CD8-positive, alpha-beta T cell (primary cell): ENCODE measurements at places on chromosomes 12 and 14.

DNA sequence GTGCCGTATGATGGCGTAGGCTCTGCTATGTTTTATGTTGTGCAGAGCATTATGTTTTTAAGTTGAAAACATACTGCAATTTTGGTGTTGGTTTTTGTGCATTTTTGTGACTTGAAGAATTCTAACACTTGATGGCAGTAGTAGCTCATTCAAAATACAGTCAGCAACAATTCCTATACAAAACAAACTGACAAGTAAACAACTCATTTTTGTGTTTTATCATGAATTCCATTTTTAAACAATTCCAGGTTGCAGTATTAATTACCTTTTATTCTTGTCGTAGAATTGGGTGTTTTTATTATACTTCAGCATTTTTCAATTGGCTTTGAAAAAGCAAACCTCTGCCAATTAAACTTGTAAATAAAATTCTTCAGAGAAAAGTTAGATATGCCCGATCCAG, 4.1 kb upstream of the CCER1 start:
- no peak for DNase-seq

DNA sequence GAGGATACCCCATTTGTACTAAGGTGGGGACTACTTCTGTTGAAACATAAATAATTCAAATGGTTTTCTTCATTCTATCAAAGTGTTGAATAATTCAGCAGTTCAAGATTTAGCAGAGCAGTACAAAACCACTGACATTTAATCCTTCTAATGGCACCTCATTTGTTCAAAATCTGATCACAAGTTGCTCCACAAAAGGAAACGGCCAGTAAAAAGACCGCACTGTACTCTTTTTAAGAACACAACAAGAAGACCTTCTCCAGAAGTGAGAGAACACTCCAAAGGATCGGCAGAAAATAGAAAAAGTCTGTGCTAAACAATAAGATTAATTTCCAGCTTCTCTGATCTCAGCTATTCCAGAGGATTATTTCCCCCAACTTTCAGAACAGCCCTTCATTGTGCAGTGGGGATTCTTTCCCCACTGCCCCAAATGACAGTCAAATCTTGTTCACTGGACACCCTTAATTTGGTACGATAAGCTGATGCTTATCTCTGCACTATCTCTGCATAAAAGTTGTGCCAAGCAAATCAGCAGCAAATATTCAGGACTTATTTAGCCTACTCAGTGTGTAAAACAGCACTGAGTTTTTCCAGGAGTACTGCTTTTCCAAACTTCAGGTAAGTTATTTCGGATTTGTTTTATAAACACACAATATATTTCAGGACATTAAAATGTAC, 5.2 kb downstream of the MPHOSPH9 start:
- DNase-seq = no peak

- DNase-seq = no peak
Measured at GRCh38 chr14:93137864-93138263, 22.1 kb upstream of the ITPK1 start.

GRCh38 chr12:104064842-104065427, 604 bp downstream of the HCFC2 start:
- DNase-seq = no peak

GRCh38 chr14:100484531-100485267, 102.5 kb downstream of the BEGAIN start:
- DNase-seq = no peak

DNA sequence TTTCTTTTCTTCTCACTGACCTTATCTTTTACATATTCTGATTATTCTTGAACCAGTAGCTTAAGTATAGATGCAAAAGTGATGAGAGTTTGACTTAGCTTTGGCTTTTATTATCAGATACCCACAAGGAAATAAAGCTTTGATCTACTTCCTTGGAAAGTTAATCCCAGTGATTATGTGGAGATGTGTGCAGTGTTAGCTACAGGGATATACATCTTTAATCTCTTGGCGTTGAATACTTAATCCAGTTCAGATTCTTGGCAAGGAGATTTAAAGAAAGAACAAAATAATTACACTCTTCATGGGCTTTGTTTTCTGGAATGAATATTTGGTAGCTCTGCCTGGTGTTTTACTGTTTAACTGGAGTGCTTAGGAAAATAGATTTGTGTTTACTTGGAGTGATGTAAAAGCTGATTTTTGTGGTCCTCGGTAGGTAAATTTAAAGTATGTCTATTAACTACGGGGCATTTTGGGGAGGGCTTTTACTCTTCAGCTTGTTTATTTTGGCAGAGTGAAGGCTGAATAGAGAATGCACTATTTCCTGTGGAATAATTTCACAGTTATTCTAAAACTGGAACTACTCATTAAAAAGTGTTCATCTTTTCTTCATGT, 150.1 kb upstream of the LRIG3 start:
- no peak for DNase-seq

GRCh38 chr12:26621932-26622331, 211.1 kb downstream of the ITPR2 start:
- DNase-seq = no peak

- no peak for DNase-seq
Measured at GRCh38 chr14:56789955-56790354, 20.3 kb downstream of the OTX2 start.

DNA sequence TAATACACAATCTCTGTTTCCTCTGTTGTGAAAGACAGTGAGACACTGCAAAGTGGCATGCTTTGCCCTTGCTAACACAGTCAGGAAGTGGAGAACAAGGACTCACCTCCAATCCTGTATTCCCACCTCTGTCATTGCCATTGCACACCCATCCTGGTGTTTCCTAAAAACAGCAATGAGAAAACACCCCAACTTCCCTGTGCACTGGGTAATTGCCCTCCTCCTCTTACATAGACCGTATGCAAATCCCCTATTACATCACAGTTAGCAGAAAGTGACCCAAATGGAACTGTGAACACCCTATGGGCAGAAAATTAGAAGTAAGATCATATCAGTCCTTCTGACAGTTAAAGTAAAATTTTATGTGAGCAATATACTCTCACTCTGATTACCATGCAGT, 355.5 kb downstream of the BCL11B start:
- no peak for DNase-seq

GRCh38 chr12:51866762-51867161, 18.2 kb upstream of the FIGNL2 start:
- DNase-seq = no peak

- no peak for DNase-seq
Measured at GRCh38 chr12:75760573-75761294, 249.3 kb upstream of the KRR1 start.

DNA sequence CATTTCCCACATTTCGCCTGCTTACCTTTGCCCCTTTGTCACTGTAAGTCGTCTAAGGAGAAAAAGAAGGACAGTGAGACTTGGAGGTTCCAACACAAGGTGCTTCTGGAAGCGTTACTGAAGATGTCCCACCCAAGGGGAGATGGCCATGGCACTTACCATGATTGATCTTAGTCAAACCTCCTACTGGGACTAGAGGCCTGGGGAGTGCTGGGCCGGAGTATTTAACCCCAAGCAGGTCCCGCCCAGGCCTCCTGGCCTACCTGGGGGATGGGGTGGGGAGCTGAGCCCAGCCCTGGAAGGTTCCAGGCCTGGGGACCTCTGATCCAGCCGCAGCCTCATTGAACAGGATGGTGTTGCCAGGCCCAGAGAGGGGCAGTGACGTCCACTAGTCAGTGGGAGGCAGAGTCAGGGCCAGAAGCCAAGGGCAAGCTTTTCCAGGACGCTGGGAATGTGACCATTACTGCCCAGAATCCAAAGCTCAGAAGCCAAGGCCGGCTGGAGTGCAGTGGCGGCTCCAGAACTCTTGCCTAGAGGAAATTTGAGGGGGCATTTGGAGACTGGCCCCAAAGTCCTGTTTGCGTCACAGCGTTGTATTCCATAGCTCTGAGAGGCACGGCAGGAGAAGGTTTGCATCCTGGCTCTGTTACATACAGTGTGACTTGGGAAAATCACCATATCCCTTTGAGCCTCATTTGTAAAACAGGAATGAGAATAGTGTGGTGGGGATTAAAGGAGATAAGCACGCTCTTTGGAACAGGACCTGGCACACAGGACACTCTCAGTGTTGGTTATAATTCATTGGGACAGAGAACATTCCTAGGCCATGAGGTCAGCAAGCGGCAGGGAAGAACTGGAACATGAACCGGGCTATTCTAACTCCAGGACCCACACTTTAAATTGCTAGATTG, at the start of gene HPD:
HPD (minus strand) TSS at position 198 of the 911 bp plus-strand sequence; CDS start at position 162, 36 bp downstream.
- DNase-seq = no peak

DNA sequence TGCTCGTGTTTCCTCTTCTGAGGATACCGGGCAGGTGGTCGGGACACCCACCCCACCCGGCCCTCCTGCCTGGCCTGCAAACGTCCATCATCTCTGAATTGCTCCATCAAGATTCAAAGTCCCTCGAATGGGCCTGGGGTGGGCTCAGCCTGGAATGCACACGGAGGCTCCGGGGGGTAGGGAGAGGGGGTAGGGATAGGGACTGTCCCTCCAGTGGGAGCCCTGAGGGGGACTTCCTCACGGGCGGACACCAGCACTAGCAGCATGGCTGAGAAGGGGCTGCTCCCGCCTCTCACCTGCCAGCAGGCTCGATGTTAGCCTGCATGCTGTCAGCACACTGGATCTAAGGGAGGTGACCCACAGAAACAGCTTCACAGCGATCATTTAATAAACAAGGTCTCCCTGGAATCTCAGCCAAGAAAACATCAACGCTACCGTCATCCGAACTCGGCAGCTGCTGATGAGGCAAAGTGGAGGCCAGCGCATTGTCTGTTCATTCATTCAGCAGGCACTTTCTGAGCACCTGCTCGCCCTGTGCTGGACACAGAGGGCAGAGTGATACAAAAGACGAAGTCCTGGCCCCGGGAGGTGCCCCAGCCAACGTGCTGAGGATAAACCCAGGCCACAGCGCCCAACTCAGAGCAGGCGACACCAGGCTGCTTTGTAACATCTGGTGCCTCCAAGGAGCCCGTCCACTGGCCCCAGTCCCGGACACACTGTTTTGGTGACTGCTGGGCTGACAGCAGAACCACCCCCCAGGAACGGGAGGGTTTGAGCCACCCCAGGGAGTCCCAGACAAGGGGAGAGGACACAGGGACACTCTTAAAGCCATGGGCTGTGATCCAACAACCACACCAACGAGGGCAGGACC, 6.3 kb downstream of the TMEM179 start:
- DNase-seq = no peak

GRCh38 chr14:105058521-105059034, 6.7 kb downstream of the GPR132 start:
- no peak for DNase-seq

DNA sequence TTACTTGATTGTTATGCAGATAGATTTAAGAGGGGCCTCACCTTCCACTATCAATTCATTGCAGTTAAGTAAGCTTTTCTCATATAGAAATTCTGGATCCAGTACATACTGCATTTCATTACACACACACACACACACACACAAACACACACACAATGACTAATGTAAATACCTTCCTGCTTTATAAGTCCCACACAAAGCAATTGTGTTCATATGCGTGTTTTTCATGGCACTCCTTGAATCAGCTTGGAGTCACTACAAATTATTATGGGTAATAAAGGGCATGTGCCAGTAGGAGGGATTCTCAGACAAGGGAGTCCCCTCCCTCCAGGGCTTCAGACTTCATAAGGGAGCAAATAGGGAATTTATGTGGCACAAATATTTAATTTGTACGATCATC, 4.5 kb downstream of the MIPOL1 start:
- no peak for DNase-seq

GRCh38 chr14:87784386-87784785, 208.6 kb downstream of the GALC start:
- DNase-seq = no peak

DNA sequence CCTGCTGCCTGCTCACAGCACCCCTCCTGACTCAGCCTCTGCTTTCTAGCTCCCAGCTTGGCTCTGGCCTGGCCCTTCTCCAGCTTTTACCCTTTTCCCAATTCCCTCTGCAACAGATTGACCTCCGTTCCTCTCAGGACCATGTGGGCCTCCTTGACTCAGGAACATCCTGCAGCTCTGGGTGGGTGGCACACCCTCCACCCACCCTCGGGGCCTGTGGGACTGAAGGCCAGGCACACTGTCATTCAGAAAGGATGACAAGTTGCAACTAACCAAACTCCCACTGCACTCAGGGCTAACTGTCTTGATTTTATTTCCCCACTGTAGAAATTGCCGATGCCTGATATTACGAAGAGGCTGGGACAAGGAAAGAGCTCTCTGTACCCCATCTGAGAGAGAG, 59.4 kb downstream of the HELB start:
- DNase-seq = no peak

DNA sequence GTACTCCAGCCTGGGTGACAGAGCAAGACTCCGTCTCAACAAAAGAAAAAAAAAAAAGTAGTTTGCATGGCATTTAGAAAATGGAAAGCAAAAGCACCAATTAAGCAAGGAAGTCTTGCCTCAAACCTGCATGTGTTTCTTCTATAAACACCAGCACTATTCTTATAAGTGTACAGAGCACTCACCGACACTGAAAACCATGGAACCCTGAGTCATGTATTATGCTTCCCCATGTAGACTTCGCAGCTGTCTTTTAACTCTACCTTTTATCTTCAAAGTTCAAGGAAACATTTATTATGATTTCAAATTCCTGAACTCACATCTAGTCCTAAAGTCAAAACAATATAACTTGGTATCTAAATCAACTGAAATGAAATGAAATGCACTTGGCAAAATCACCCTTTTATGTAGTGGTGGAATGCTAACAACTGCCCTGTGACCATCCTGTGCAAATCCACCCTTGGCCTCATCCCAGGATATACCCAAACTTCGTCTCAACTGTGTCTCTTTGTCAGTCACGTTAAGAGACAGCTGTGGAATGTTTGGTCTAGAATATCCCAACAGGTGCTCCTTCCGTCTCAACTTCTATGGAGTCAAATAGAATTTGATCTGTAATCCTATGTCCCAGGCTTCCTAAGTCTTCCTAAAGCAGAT, 4.8 kb downstream of the BCAT1 start:
- no peak for DNase-seq

DNA sequence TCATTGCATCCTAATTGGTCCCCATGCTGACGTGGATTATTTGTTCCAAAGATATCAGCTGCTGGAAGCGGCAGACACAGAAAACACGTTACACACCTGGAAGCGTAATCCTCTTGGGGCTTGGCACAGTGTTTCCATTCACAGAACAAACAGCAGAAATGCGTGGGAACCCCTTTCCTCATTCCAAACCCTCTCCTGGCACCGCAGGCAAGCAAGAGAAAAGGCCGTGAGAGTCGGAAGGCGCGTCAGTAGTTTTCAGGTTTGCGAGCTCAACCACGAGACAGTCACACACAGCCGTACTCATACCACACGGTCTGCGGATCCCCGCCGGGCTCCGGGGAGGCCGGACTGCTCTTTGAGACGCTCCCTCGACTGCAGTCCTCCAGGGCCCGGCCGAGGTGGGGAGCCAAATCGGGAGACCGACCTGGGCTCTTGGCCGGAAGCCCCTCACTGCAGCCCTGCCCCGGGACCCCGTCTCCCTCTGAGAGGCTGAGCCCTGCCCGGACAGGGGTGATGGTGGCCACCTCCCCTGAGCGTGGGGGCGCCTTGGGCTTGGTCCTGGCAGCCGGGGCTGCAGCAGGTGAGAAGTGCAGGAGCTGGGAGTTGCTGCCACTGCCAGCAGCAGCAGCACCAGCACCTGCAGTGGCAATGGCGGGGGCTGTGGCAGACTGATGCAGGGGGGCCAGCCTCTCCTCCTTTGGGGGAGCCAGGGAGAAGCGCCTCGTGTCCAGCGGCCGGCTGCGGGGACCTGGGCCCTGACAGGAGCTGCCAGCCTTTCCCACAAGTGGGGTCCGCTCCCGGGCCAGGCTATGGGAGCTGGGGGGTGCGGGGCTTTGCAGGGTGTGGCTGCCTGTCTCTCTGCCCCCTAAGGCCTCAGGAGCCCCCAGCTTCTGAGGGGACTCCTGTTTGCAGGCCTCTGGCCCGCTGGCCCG, 28.1 kb upstream of the GPR68 start:
- DNase-seq = no peak
